ENCODE measurements at places on chromosomes 13 and 19.

DNA sequence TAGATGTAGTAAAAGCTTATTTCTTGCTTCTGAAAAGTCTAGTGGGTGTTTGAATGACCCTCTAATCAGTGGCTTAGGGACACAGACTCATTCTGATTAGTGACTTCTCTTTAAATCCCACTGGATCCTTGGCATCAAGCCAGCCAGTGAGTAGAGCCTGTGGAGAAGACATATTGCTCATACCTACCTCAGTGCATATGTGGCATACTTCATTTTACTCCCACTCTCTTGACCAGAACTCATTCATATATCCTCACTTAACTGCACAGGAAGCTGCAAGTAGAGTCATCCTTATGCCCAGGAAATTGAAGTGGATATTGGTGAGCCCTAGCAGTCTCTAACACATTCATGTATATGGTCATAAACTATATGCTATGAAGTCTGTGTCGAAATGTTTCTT, 148.3 kb downstream of the PDS5B start:
- DNase-seq, result peak; percentile 34

GRCh38 chr13:87128036-87128435, 543.1 kb upstream of the SLITRK5 start:
- DNase-seq, result no peak

- no peak for DNase-seq
Measured at GRCh38 chr13:50205581-50205980, 190.3 kb downstream of the KCNRG start.

GRCh38 chr19:54062643-54063042, 1.1 kb downstream of the VSTM1 start:
- no peak for DNase-seq

DNA sequence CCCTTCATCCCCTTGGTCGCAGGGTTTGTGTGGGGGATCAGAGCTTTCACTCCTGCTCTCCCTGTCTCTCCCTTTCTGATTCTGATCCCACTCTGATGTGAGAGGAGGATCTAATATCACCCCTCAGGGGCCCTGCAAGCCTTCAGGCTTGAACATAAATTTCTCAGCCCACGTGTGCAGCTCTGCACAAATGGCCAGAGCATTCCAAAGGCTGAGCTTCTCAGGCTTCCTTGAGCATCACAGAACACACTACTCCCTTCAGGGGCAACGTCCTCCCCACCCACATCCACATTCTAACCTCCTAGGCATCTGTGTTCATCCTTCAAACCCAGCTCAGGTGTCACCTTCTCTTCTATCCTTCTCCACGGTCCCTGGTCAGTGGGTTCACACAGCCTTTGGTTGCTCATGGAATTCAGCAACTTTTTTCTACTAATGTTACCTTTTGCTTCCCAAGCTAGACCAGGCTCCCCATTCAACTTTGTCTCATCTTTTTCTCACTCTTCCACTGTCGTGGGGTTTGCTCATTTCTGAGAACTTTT, 24.4 kb upstream of the DOCK9 start:
- no peak for DNase-seq

- DNase-seq, result no peak
Measured at GRCh38 chr19:9848762-9849161, 13.6 kb downstream of the PIN1 start.

DNA sequence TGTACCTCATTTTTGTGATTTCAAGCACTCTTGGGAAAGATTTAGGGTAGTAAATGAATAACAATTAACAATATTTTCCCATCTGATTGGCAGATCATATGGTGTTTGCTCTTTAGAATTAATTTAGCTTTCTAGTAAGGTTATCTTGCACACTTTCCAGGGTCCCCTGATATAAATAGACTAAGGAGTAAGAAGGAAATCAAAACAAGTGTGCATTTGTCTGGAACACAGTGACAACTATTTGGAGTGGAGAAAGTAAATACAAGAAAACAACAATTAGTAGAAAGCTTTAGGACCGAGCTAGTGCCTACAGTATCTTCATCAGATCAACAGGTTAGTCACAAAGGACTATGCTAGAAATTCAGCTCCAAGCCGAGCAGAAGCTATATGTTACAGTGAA, 429.5 kb downstream of the COG6 start:
- DNase-seq, result no peak

DNA sequence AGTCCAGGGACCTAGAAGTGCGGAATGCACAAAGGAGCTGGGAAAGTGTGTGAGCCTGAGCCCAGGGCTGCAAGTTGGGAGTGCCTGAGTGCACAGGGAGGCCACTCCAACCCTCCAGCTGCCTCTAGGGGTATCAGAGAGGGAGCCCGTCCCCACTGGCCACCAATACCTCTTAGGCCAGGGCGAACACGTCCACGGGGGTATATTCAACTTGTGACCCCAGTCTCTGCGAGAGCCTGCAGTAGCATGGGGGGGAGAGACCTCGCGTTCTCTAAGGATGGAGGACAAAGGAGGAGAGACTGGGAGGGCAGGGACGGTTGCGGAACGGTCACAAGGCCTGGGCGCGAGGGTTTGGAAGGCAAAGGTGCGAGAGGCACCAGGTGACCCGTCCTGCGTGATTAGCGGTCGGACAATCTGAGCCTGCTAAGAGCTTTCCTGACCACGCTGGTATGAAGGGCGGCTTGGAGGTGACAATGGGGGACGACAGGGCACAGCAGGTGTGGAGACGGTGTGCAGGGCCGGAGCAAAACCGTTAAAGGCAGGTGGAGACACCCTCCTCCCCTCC, 676 bp downstream of the CD320 start:
- DNase-seq, result no peak

GRCh38 chr19:49475995-49476880, 2.2 kb downstream of the FLT3LG start:
- no peak for DNase-seq

GRCh38 chr13:114108894-114109293, 23.5 kb downstream of the RASA3 start:
- DNase-seq, result no peak

- DNase-seq, result no peak
Measured at GRCh38 chr19:18167975-18168645, 5.5 kb upstream of the IFI30 start.

DNA sequence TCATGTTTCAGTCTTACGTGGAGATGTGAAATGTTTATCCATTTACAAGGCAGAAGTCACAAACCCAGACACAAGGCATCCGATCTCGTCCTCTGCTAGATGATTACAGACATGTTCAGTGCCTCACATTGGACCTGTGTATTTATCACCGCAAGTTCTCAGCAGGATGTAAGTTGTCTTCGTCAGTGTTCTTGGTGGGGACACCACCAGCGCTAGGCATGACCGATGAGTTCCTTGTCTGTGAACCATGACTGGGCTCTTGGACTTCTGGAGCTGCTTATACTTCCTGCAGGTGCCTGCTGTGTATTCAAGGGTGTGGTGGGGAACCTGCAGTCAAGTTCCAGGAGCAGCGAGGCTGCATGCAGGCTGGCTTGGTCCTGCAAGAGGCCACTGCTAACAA, 105.4 kb downstream of the URI1 start:
- DNase-seq, result no peak

DNA sequence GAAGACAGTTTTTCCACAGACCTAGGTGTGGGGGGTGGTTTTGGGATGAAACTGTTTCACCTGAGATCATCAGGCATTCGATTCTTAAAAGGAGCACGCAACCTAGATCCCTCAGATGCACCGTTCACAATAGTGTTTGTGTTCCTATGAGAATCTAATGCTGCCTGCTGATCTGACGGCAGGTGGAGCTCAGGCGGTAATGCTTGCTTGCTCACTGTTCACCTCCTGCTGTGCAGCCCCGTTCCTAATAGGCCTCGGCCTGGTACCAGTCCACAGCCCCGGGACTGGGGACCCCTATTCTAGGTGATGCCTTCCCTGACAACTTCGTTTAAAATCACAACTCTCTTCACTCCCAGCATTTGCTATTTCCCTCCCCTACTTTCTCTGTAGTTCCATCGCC, 149.6 kb downstream of the IER2 start:
- DNase-seq, result no peak

- DNase-seq, result peak; percentile 4
Measured at GRCh38 chr13:91078093-91078679, 269.3 kb upstream of the MIR17HG start.

DNA sequence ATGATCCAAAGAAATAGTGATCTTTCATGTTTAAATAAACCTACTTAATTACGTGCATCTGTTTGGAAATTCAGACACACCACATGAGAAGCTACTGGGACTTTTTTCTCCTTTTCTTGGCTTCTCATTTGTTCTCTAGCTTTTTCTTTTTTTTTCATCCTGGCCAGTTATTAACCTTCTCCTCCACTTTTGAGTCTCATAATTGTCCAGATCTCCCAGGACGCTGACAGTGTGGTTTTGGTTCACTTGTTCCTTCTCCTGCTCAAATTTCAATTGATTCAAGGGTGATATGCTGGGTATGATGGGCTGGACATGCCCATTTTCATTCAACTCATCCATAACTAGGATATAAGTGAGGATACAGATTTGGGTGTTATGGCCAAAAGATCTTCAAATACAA, 152.3 kb downstream of the TM9SF2 start:
- DNase-seq, result no peak

- DNase-seq, result no peak
Measured at GRCh38 chr19:56147307-56147706, 6.2 kb downstream of the ZNF444 start.

GRCh38 chr19:54478677-54479266, 5.7 kb upstream of the CDC42EP5 start:
- DNase-seq, result peak; percentile 11

- DNase-seq, result no peak
Measured at GRCh38 chr13:24385902-24386301, 76.5 kb downstream of the C1QTNF9 start.

- no peak for DNase-seq
Measured at GRCh38 chr13:110423689-110424302, 116.7 kb downstream of the COL4A2 start.

DNA sequence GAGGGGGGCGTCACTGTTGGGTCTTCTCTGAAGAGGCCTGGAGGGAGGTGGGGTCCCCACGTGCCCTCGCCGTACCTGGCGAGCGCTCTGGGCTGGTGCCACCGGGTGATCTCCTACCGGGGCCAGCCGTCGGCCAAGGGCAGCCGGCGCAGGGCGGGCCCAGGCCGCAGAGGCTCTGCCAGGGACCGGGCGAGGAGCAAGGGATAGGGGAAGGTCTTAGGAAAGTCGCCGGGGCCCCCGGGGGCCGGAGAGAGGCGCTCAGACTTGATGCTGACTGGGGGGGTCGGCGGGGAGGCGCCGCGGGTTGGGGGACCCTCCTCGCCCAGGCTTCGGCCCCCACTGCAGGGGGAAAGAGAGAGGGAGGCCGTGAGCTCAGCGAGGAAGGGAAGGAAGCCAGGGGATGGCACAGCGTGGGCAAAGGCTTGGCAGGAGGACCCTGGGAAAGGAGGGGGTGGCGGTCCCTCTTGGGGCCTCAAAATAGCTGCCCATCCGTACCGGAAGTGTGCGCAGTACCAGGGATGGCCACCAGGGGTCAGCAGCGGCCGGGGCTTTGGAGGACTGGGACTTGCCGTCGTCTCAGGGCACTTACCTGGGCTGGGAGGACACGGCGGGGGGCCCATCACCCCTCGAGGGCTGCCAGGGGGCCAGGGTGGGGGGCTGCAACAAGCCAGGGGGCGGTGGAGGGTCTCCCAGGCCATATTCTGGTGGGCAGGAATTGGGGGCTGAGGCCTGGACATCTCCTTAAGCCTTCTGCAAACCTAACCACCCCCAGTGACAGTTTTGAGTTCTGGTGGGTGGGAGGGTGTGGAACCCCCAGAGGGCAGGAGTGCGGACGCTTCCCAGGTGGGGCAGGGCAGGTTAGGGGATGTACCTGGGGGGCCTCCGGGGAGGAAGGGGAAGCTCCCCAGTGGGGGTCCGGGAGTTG, 7.7 kb upstream of the TMEM161A start:
- DNase-seq, result peak; percentile 23

- no peak for DNase-seq
Measured at GRCh38 chr13:108572782-108573211, 56.6 kb upstream of the MYO16 start.

- DNase-seq, result no peak
Measured at GRCh38 chr13:32503727-32504126, 34.9 kb downstream of the N4BP2L2 start.
